ENCODE measurements at places on chromosomes 2 and 18.

- no peak for DNase-seq
These were observed 99.9 kb downstream of the SPATS2L start for GRCh38 chr2:200406379-200406778.

DNA sequence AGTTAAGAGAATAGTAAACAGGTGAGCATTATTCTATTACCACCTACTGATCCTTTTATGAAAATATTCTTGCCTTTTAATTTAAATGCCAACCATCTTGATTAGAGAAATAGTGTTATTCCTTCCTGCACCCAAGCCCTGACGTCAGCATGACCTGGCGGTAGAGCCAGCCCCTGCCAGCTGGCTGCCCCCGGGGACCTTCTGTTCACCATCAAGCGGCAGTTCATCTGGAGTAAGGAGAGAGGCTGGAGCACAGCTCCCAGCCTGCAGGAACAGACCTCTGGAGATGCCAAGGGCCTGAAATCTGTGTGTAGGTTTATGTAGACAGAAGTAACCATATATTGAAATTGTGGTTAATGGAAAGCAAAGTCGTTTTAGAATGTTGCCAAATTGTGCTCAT lies 171.8 kb downstream of the GBX2 start:
- DNase-seq = no peak

DNA sequence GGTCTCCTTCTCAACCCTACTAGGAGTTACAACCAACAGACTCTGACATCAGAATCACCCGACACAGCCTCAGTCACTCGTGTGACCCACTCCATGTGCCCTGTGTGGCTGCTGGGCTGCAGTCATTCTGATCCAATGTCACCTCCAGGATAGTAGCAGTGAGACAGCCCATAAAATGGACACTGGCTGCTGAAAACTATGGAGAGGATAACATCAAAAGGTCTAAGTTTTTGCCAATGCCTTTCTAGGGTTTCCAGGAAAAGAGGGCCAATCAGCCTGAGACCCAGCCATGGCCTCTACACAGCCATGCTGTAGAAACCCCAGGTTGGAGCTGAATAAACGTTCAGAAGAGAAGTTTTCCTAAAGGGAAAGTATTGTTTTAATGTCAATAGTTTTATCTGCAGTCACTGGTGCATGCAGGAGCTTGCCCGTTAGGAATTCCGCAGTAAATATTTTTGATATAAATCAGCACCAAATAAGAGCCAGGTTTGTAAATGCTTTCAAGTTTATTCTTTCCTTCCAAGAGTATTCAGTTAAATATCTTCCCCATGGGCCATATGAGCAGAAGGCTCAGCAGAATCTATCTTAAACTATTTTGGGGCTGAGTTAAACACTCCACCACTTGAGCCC lies 92.2 kb upstream of the PID1 start:
- no peak for DNase-seq

DNA sequence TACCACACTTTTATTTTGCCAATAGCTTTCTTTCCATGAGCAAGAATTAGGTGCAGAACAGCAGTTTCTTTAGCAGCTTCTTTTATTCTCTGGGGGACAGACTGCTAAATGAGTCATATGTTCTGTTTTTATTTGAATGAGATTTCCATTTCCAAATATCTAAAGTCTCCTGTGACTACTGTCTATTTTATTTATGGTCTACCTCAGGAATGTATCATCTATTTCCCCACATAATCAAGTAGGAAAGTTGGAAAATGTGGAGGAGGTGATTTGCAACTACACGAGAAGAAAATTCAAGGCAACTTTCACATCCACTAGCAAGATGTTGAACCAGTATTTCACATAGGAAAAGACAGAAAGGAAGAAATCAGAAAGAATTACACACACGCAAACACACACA lies 139.9 kb upstream of the MEX3C start:
- DNase-seq = no peak

DNA sequence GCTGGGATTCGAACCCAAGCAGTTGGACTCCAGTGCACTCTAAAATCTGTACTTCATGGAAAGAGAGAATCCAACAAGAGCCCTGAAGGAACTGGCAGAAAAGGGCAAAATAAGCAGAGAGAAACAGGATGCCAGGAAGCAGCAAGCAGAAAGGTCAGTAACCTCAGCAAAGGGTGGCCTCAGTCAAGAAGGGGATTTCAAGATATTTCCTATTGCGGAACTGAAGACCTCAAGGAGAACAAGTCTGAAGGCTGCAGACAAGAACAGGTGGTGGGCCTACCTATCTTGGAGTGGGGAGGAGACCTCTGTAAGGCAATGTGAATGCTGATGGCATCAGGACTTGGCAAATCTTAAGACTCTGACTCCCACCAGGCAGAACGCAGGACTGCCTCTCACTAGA lies 20.1 kb upstream of the MREG start:
- no peak for DNase-seq

GRCh38 chr2:107062173-107062572 lies 176.2 kb upstream of the ST6GAL2 start:
- DNase-seq = no peak

- no peak for DNase-seq
These were observed 177.3 kb downstream of the HDAC4 start for GRCh38 chr2:239223310-239224198.

DNA sequence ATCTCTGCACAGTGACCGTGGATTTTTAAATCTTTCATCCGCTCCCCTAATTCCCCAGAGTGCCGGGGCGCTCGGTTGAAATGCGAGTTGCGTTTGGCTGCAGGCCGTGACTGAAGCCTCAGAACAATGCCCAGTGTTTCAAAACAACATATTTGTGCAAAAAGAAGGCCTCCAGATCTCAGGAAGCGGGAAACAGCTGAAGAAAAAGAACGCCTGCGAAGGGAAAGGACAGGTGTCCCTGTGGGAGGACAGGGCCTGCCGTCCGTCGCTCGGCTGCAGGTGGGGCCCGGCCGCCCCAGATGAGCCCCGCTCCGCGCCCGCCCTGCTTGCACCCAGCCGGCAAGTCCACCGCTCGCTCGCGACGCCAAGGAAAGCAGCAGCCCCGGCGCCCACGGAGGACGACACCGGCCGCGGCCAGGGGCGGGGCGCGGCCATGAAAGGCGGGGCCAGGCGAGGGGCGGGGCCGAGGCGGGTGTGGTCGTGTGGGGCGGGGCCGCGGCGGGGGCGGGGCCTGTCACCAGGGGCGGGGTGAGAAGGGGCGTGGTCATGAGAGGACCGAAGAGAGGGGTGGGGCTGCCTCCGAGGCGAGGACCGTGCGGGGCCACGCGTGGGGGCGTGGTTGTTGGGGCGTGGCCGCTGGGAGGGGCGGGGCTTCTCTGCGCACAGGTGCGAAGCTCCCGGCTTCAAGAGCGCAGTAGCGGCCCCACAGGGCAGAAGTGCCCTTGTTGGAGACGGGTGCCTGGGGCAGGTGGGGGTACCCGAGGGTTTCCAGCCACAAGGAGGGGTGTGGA lies 17.6 kb upstream of the BOK start:
- DNase-seq = no peak

- no peak for DNase-seq
These were observed 534.6 kb downstream of the MBD2 start for GRCh38 chr18:53689886-53690285.

- no peak for DNase-seq
These were observed 716.7 kb upstream of the GCFC2 start for GRCh38 chr2:76427452-76427851.

DNA sequence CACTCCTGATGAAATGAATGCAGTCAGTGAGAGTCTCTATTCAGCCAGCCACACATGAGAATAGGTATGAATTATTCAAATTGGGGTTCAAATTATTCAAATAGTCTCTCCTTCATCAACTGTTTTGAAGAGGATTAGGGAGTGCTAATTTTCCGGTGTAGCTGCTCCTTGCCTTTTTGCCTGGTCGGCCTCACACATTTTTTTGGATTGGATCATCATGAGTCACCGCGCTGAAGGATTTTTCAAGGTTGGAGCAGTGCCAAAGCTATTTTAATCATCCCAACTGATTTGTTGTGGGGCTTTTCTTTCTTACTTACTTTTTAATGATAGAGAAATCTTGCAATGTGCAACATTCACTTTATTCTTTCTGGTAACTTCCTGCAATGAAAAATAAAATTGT lies 2.4 kb upstream of the DTNA start:
- peak; percentile 78 for DNase-seq

DNA sequence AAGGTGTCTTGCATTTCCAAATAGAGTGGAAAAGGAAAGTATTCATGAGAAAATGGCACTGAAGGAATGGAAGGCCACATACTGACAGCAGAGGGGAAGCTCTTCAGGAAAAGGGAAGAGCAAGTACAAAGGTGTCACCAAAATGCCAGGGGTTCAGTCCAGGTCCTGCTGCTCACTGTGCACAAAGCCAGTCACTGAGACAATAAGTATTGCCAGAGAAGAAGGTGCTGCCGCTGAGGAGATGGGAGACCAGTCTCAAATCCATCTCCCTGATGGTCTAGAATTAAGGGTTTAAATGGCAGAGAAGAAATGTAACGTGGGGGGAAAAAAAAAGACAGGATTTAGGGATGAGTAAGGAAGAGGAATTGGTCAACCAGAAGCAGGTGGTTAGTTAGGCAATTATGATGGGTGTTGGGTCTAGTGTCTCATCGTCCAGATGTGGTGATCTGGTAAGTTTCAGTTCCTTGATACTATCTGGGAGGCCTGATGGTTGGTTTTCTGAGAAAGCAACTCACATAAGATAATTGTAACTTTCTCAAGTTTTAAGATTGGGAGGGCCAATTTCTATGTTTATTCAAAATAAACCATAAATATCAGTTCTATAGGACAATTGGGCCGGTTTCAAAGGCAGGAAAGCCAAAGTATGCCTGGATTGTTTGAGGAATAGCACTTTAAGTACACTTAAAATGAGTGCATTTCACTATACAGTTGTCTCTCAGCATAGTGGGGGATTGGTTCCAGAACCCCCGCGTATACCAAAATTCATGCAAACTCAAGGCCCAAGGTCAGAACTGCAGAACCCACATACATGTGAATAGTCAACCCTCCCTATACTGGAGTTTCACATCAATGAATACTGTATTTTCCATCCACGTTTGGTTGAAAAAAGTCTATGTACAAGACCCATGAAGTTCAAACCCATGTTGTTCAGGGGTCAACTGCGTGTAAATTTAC lies 109.1 kb upstream of the DNAJC10 start:
- DNase-seq = no peak

GRCh38 chr2:190682168-190682567 lies 33.3 kb downstream of the NAB1 start:
- no peak for DNase-seq

- DNase-seq = no peak
These were observed 4.8 kb downstream of the PSMD14 start for GRCh38 chr2:161312996-161313395.

DNA sequence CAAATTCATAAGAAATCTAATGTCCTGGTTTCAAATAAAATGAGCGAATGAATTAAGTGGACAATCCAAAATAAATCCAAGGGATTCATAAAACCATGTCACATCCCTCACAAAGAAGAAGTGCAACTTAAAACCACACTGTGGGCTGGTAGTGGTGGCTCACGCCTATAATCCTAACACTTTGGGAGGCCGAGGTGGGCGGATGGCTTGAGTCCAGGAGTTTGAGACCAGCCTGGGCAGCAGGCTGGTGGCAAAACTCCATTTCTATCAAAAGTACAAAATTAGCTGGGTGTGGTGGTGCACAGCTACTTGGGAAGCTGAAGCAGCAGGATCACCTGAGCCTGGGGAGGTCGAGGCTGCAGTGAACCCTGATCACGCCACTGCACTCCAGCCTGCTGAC lies 25.4 kb downstream of the FAM98A start:
- DNase-seq = no peak

DNA sequence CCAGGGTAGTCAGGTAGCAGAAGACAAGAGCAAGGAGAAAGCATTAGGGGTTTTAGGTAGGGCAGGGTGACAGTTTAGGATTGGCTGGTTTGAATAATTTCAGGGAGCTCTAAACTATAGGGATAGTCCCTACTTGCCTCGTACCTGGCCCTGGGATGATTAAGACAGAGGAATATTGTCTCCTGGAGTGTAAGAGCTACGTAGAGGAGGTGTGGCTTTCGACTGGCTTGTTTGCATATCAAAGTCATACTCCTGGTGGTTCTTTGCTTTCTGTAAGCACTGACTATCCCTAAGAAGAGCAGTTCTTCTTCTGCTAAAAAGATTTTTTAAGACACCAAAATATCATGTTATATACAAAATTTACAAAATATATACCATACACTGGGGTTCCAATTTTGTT lies 1867.4 kb downstream of the SUCLG1 start:
- DNase-seq = no peak

DNA sequence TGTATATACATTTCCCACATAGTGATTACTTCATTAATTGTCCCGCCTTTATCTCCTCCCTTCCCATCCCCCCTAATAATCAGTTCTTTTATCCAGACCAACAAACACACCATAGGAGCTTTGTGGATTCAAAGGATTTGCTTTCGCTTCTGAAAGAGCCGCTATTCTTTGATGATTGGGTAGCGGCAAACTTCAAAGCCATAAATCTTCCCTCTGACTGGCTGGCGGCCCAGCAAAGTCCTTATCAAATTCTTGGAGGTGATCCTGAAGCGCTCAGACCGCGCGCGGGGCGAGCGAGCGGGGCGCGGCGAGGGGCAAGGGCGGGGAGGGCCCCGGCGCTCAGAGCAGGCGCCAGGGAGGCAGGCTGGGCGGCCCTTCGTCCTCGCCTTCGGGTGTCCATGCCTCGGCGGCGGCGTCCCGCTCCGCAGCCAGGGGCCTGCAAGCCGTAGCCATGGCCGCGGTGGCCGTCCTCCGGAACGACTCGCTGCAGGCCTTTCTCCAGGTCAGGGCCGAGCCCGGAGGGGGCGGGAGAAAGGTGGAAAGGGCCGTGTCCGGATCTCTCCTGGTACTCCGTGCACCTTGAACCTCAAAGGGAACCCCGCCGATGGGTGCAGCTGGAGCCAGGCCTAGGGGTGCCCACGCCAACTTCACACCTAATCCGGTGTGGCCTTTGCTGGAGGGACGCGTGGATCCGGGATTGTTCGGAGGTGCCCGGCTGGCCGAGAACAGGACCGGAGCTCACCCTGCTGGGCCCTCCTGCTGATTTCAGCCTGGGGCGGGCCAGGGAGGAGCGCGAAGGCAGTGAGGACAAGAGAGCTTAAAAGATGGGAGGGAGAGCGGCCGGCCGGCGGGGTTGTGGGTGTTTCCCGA lies at the start of gene SP5:
SP5 (plus strand) TSS at position 276 of the 870 bp plus-strand sequence; CDS start at position 452, 176 bp downstream.
- no peak for DNase-seq

Data from smooth muscle cell of the brain vasculature (primary cell).